ENCODE measurements at places on chromosomes 2 and 18.
A peak's percentile ranks its signal among the peaks of the same experiment; 100 is the strongest.

DNA sequence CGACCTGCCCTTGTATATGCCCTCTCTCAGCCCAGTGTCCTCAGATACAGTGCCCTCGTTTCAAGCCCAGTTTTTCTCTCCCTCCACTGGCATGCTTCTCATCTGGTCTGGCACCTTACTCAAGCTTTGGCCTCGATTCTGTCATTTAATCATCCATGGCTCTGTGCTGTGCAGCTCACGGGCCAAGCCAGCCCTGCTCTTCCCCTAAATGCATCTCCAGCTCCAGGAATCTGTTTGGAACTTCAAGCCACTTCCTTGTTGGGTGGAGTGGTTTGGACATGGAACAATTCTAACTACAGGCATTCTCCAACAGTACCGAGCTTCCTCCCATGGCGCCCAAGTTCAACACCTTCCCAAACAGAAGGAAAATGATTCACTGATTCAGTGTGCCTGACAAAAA, 76.7 kb upstream of the ZNF397 start:
- no peak for DNase-seq

DNA sequence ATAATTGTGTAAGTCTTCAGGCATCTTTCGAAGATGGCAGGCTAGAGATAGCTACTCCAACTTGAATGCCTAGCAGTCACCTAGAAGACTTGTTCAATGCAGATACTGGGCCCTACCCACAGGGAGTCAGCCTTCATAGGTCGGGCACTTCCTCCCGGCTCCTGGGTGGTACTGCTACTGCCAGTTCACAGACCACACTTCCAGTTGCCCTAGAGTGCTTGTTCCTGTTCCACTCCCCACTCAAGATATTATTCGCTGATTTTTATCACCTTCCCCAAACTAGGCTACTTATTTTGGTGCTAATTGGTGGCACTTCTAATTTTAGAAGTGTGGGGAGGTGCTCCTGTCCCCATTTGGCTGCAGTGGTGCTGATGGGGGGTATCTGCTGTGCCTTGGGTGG, 34.2 kb downstream of the INPP4A start:
- peak; percentile 46 for DNase-seq

DNA sequence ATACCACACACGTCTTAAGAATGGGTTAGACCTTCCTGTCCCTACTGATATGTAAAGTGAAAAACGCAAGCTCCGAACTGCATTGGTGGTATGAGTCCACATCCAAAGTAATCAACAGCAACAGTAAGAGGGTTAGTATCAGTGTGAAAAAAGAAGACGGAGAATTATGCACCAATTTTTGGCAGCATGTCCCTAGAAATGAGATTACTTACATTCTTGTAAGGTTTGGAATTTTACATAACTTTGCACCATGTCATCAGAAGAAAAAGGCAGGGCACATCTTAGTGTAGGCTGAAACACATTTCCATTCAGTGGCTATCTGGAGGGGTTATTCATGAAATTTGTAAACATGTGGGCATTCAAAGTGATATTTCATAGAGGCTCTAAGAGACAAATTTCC, 88.2 kb downstream of the LONRF2 start:
- DNase-seq, result no peak

- DNase-seq, result no peak
These were observed 79.0 kb upstream of the CDH19 start for GRCh38 chr18:66682855-66683322.

- no peak for DNase-seq
These were observed 1303.1 kb upstream of the DDX18 start for GRCh38 chr2:116511426-116511825.

- DNase-seq, result no peak
These were observed 9.5 kb downstream of the DCC start for GRCh38 chr18:52349498-52349897.

DNA sequence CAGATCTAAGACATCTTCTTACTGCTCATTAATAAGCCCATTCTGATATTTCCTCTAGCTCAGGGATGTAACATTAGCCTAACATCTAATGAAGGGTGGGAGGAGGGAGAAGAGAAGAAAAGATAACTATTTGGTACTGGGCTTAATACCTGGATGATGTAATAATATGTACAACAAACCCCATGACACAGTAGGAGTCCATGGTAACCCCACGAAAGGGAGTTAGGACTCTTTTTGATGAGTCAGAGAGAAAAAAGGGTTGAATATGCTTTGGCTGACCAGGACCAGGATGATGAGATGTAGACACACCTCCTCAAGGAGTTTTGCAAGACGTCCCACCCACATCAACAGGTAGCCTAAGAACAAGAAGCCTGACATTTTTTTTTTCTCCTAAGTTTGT, 34.4 kb upstream of the DLX2 start:
- DNase-seq, result no peak

DNA sequence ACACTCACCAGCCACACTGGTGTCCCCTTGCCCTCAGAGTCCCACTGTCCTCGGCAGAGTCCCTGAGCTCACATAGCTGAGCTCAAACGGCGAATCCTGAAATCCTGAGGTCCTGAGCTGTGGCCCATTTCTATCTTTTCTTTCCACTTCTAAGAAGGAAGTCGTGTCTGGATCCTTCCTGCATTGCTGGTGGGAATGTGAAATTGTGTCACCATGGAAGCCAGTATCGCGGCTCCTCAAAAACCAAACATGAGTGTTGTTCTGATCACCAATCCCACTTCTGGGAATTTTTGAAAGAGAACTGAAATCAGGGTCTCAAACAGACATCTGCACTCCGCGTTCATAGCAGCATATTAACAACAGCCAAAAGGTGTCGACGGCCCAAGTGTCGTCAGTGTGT, 244.7 kb downstream of the EIPR1 start:
- DNase-seq, result no peak

- no peak for DNase-seq
These were observed 151.7 kb upstream of the POU3F3 start for GRCh38 chr2:104702031-104702850.

DNA sequence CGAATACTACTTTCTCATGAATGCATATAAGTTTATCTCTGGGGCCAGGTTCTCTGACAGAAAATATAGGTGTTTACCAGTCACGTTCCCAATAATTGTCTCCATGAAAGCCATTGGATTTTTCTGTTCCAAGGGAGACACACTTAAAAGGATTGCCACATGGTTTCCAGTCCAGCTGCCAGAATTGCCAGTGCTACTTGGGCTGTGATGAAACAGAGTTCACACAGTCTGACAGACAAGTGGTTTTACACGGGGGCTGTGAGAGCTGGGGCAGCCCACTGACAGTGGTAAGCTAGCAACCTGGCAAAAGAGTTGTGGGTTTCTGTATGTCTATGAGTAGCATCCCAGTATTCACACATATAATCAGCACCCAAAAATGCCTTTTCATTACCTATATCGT, 27.7 kb upstream of the ATRAID start:
- no peak for DNase-seq

Data from Karpas-422 (cell line).